Dermis lymphatic vessel endothelial cell (primary cell): ENCODE measurements at places on chromosomes 5 and 9. TPM values are rescaled to one million over a fixed set of nuclear protein-coding genes. Genes with fewer than 3 reads are reported as not detected.

OMD gene
- total RNA-seq = not detected in 2 replicates

AGGF1 gene
- total RNA-seq = 19.5 and 24.3 TPM in 2 replicates

TAF9 gene
- total RNA-seq = 67.9 and 72.6 TPM in 2 replicates

LECT2 gene
- not detected in 2 replicates for total RNA-seq

CCL21 gene
- total RNA-seq = 1.4 and 8.6 TPM in 2 replicates

CFAP90 gene
- total RNA-seq = not detected in 2 replicates

ABCA2 gene
- 4.8 and 6.8 TPM in 2 replicates for total RNA-seq

IL31RA gene
- 0.11 and 0.17 TPM in 2 replicates for total RNA-seq

LRRC19 gene
- total RNA-seq = not detected in 2 replicates

PCDHB7 gene
- 0.87 and 1.8 TPM in 2 replicates for total RNA-seq

ECSCR gene
- total RNA-seq = 372 and 475 TPM in 2 replicates

P4HA2 gene
- 27.7 and 46.3 TPM in 2 replicates for total RNA-seq

FBP2 gene
- total RNA-seq = not detected in 2 replicates

RNF14 gene
- 52.3 and 55.7 TPM in 2 replicates for total RNA-seq

ITGA2 gene
- 26.0 and 73.1 TPM in 2 replicates for total RNA-seq

RNF38 gene
- 27.9 and 30.8 TPM in 2 replicates for total RNA-seq

PTGS1 gene
- total RNA-seq = 0.76 and 1.5 TPM in 2 replicates

PCDHB12 gene
- 0.33 and 0.60 TPM in 2 replicates for total RNA-seq

SPRY4 gene
- 6.1 and 7.0 TPM in 2 replicates for total RNA-seq

CTSV gene
- total RNA-seq = 0.26 and 0.33 TPM in 2 replicates

PAPPA gene
- total RNA-seq = 0.09 and 0.22 TPM in 2 replicates

ADAMTS19 gene
- total RNA-seq = not detected in 2 replicates

DNAI1 gene
- 0.11 TPM in 1 of 2 replicates, not detected in the other for total RNA-seq

AGXT2 gene
- total RNA-seq = not detected in 2 replicates

ADAMTS6 gene
- total RNA-seq = 46.9 and 47.2 TPM in 2 replicates

RGP1 gene
- 9.5 and 13.0 TPM in 2 replicates for total RNA-seq

SLC6A7 gene
- total RNA-seq = not detected in 2 replicates

OR1Q1 gene
- not detected in 2 replicates for total RNA-seq

STPG3 gene
- 0.54 TPM in 1 of 2 replicates, not detected in the other for total RNA-seq

SLIT3 gene
- under 0.01 TPM in 1 of 2 replicates, not detected in the other for total RNA-seq

EPB41L4B gene
- 0.22 and 0.86 TPM in 2 replicates for total RNA-seq

ZNF354B gene
- total RNA-seq = 7.3 and 10.8 TPM in 2 replicates

CCDC69 gene
- 0.54 and 1.5 TPM in 2 replicates for total RNA-seq

HRH2 gene
- total RNA-seq = not detected in 2 replicates

SH3GL2 gene
- 0.09 TPM in 1 of 2 replicates, not detected in the other for total RNA-seq

EQTN gene
- total RNA-seq = 0.09 and 0.22 TPM in 2 replicates

LPAR1 gene
- 0.09 and 0.43 TPM in 2 replicates for total RNA-seq

UNC5A gene
- total RNA-seq = 0.22 and 0.26 TPM in 2 replicates

SGTB gene
- 9.1 and 10.0 TPM in 2 replicates for total RNA-seq

IRX4 gene
- total RNA-seq = not detected in 2 replicates

ARHGEF39 gene
- total RNA-seq = 0.17 and 0.33 TPM in 2 replicates

CORO2A gene
- 0.26 and 0.76 TPM in 2 replicates for total RNA-seq
